Activated CD4-positive, alpha-beta memory T cell treated with anti-CD3 and anti-CD28 coated beads for 36 hours (primary cell): ENCODE measurements at places on chromosomes 3 and 15. TPM values are rescaled to one million over a fixed set of nuclear protein-coding genes. Genes with fewer than 3 reads are reported as not detected.

GRCh38 chr3:71681224-71681668 is 44.0 kb downstream of the EIF4E3 start:
- peak; percentile 59 for DNase-seq

GRCh38 chr15:80966431-80967197 is 23.0 kb downstream of the MESD start:
- DNase-seq, result no peak

DNA sequence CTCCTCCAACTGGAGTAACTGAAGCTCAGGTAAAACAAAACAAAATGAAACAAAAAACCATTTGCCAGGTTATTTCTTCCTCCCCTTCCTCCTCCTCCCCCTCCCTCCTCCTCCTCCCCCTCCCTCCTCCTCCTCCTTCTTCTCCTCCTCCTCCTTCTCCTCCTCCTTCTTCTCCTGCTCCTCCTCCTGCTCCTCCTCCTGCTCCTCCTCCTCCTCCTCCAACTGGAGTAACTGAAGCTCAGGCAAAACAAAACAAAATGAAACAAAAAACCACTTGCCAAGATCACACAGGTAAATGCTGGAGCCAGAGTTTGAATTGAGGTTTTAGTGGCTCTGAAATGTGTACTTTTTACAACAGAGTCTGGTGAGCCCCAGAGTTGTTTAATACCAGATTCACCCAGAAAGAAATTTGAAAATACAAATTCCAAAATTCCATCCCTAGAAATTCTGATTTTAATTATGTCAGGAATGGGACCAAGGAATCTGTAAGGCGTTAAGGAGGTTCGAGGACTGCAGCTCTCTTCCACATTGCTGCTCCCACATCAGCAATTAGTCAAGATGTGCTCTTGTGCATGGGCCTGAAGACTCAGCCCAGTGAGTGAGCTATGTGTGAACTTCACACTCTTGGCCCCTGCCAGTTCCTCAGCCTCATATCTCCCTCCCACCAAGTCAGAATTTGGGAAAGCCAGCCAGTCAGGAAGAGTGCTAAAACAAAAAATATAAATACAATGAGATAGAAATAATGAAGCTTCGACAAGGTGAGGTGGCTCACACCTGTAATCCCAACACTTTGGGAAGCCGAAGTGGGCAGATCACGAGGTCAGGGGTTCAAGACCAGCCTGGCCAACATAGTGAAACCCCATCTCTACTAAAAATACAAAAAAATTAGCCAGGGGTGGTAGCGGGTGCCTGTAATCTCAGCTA is 31.6 kb upstream of the ZNF770 start:
- DNase-seq, result no peak

GRCh38 chr15:67776600-67776999 is 48.7 kb upstream of the SKOR1 start:
- DNase-seq, result no peak

Gene CACNA1D
- total RNA-seq, result 0.53 TPM

GRCh38 chr15:90039996-90040395 is 38.9 kb downstream of the ZNF710 start:
- DNase-seq, result no peak

DNA sequence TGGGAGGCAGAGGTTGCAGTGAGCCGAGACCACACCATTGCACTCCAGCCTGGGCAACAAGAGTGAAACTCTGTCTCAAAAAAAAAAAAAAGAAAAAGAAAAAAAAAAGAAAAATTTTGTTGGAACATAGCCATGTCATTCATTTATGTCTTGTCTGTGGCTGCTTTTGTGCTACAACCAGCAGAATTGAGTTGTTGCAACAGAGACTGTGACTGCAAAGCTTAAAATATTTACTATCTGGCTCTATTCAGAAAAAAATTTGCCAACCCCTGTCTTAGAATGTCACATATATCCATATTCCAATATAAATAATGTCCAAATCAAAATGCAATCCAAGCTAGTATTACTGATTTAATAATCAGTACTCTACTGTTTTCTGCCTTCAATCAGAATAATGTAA is 25.1 kb downstream of the CD80 start:
- DNase-seq, result no peak

DNA sequence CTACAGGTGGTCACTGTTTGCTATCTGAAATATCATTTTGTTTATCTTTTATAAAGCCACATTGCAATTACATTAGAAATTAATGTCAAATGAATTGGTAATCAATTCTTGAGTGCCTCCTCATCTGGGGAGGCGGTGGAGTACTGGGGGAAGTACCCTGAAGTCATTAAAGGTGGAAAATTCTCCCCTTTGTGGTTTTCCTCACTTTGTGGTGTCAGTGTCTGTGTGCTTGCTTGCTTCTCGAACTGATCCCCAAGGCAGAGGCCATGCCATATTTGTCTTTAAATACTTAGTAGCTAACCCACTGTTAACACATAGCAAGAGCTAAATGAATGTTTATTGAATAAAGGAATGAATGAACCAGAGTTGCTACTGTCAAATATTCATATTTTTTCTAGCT is 40.5 kb upstream of the CCK start:
- no peak for DNase-seq
